ENCODE measurements at places on chromosomes 1 and 21. TPM values are rescaled to one million over a fixed set of nuclear protein-coding genes. Genes with fewer than 3 reads are reported as not detected.

- DNase-seq, result no peak
- H3K36me3 ChIP-seq, result no peaks in the 10 kb centered on the region
- no peak overlapping the region for H3K27ac ChIP-seq
- no peaks in the 10 kb centered on the region for H3K27me3 ChIP-seq
Observed at GRCh38 chr1:236526079-236526478, 2.3 kb downstream of the LGALS8 start.

- no peak overlapping the region for H3K27ac ChIP-seq
- peak; percentile 36 for DNase-seq
- no peaks in the 10 kb centered on the region for H3K36me3 ChIP-seq
- H3K4me3 ChIP-seq, result no peak overlapping the region
Observed at GRCh38 chr1:119298687-119299303, 69.8 kb upstream of the HAO2 start.

The LY9 gene
- polyA plus RNA-seq, result not detected

DNA sequence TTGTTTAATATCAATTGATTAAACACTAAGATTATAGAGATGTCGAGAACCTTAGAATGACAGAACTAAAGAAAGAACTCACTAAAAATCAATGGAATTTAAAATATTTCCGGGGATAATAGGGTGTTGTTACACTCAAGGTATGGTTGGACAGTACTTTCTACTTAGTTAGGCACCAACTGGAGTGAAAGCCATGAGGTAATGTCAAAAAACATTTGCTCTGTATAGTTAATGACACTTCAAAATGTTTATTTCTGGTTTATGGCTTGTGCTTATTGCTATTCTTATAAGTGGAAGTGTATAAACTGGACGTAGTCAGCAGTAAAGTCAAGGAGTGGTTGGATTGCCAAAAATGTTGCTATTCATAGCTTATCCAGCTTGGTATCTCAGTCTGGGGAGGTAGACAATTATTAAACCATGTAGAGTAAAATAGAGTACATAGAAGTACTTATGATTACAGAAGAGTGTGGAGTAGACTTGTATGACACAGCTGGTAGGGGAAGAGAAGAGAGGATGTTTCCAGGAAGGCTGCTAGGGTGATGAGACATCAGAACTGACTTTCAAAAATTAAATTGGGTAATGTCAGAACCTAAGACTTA is 56.5 kb upstream of the BMP8A start:
- H3K4me1 ChIP-seq, result no peaks in the 10 kb centered on the region
- no peak overlapping the region for H3K4me3 ChIP-seq
- DNase-seq, result no peak
- no peak overlapping the region for H3K27ac ChIP-seq

The NR1I3 gene
- polyA plus RNA-seq, result not detected

- no peaks in the 10 kb centered on the region for H3K36me3 ChIP-seq
- no peak overlapping the region for H3K4me3 ChIP-seq
- DNase-seq, result peak; percentile 41
- H3K4me1 ChIP-seq, result no peaks in the 10 kb centered on the region
- H3K27ac ChIP-seq, result no peak overlapping the region
Observed at GRCh38 chr1:27689423-27690173, 17.6 kb upstream of the IFI6 start.

GRCh38 chr1:225754940-225755641 is 22.5 kb upstream of the SRP9 start:
- no peaks in the 10 kb centered on the region for H3K27me3 ChIP-seq
- peaks cover 13% of the 10 kb centered on the region for H3K4me1 ChIP-seq
- DNase-seq, result peak; percentile 91
- peak overlapping the region; percentile 71 for H3K27ac ChIP-seq
- H3K36me3 ChIP-seq, result no peaks in the 10 kb centered on the region

GRCh38 chr1:1024771-1025699 is 5.1 kb downstream of the AGRN start:
- peaks cover 9% of the 10 kb centered on the region for H3K36me3 ChIP-seq
- no peaks in the 10 kb centered on the region for H3K27me3 ChIP-seq
- H3K4me3 ChIP-seq, result no peak overlapping the region
- no peak overlapping the region for H3K27ac ChIP-seq
- H3K4me1 ChIP-seq, result peaks cover 5% of the 10 kb centered on the region

The GSTM1 gene
- 0.55 TPM for polyA plus RNA-seq

- H3K27me3 ChIP-seq, result no peaks in the 10 kb centered on the region
- H3K36me3 ChIP-seq, result no peaks in the 10 kb centered on the region
- no peak overlapping the region for H3K4me3 ChIP-seq
- no peak for DNase-seq
Observed at GRCh38 chr1:210364479-210364878, 35.8 kb downstream of the HHAT start.

The FCGR3A gene
- not detected for polyA plus RNA-seq

The DISP3 gene
- polyA plus RNA-seq, result not detected

- no peaks in the 10 kb centered on the region for H3K27me3 ChIP-seq
- H3K4me1 ChIP-seq, result peaks cover 3% of the 10 kb centered on the region
- no peak for DNase-seq
- peak overlapping the region; percentile 72 for H3K4me3 ChIP-seq
Observed at GRCh38 chr1:43947061-43947873, 517 bp downstream of the IPO13 start.

DNA sequence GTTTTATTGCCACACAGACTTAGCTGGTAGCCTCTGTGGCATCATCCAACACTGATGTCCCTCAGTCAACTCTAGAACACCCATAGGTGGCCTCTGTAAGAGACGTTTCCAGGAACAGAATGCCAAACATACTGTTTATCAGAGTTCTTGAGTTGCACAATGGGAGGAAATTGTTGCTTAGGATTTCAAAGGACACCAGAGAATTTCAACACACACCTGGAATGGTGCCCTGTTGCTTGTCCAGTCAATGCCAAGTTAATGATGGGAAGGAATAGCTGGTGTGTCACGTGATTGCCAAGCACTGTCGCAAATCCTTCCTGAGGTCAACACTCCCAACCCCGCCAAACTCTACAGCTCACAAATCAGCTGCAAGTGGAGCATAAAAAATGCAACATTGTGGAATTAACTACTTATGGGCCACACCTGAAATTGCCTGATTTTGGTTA is 28.6 kb upstream of the DUSP23 start:
- DNase-seq, result peak; percentile 65
- H3K4me3 ChIP-seq, result no peak overlapping the region
- no peaks in the 10 kb centered on the region for H3K27me3 ChIP-seq
- H3K36me3 ChIP-seq, result no peaks in the 10 kb centered on the region
- no peak overlapping the region for H3K27ac ChIP-seq

The B3GALT2 gene
- 4.3 TPM for polyA plus RNA-seq

All from fibroblast of lung (primary cell).